ENCODE measurements at places on chromosomes 3 and 15. TPM values are rescaled to one million over a fixed set of nuclear protein-coding genes. Genes with fewer than 3 reads are reported as not detected.

- no peaks in the 10 kb centered on the region for H3K4me1 ChIP-seq
- no peaks in the 10 kb centered on the region for H3K36me3 ChIP-seq
- H3K27ac ChIP-seq = no peak overlapping the region
- no peaks in the 10 kb centered on the region for H3K27me3 ChIP-seq
- no peak for DNase-seq
- no peak overlapping the region for H3K4me3 ChIP-seq
These were observed 70.3 kb upstream of the BBX start for GRCh38 chr3:107452436-107452835.

DNA sequence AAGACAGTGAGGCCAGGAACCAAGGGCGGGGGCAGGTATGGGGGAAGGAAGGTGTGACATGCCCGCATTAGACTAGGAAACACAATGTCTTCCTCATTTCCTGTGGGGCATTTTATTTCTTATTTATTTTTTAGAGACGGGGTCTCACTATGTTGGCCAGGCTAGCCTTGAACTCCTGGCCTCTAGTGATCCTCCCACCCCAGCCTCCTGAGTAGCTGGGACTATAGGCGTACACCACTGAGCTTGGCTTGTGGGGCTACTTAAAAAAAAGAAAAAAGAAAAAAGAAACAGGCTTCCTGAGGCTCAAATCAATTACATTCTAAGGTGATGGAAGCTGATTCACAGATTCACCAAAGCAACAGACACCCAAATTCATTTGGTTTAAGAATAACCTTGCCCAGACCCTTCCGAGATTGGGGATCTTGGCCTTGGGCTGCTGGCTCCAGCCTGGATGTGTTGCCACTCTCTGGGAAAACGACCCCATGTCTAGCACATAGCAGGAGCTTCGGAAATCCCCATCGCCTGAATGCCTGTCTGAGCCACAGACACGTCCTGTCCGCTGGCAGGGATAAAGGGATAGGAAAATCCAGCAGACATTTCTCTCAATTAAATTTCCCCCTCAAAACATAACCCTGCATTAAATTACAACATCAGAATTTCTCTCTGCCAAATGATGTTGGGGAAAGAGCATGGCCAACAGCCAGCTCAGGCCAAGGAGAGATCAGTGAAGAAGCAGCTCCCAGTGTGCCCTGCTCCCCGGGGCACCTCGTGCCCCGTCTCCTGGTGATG lies 13.0 kb downstream of the CPN2 start:
- H3K27ac ChIP-seq = no peak overlapping the region
- no peak for DNase-seq
- no peak overlapping the region for H3K4me3 ChIP-seq
- peaks cover 2% of the 10 kb centered on the region for H3K27me3 ChIP-seq
- no peaks in the 10 kb centered on the region for H3K36me3 ChIP-seq

DNA sequence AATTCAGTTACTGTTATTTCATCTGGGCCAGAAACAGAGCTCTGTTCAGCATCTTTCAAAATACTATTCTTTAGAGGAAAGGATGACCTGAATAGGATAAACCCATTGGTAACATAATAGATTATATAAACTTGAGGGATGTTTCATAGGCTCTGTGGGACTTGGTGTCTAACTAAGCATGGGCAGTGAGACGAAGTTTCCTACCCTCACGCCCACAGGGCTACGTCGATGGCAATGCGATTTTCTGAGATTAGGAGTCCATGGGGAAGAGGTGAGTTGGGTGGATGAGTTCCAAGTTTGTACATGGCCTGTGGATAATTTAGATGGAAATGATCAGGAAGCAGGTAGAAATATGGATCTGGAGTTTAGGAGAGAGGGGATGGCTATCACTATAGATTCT lies 115.2 kb upstream of the TBL1XR1 start:
- no peak overlapping the region for H3K4me3 ChIP-seq
- no peaks in the 10 kb centered on the region for H3K27me3 ChIP-seq
- no peak overlapping the region for H3K27ac ChIP-seq
- no peaks in the 10 kb centered on the region for H3K36me3 ChIP-seq
- no peak for DNase-seq

DNA sequence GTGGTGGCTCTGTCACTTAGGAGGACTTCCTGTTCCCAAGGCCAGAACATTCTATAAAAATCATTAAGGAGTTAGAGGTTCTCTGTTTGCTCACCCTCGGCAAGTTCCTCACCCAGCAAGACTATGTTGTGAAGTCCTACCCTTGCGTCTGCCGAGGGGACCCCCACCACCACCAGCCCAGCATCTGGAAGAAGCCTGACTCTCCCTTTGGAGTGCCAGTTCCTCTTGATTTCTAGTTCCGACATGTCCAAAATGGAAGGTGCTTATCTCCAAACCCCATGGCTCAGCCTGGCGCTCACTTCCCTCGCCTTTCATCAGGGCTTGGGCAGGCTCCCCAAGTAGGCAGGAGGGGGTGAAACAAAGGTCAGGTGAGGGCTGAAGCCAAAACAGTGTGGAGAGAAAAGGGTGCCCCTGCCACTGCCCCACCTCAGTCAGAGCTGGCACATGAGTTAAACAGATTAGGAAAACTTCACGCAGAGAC lies 41.0 kb downstream of the BHLHE40 start:
- H3K27me3 ChIP-seq = no peaks in the 10 kb centered on the region
- no peak for DNase-seq
- H3K4me3 ChIP-seq = no peak overlapping the region
- H3K27ac ChIP-seq = no peak overlapping the region
- H3K36me3 ChIP-seq = no peaks in the 10 kb centered on the region
- H3K4me1 ChIP-seq = no peaks in the 10 kb centered on the region

DNA sequence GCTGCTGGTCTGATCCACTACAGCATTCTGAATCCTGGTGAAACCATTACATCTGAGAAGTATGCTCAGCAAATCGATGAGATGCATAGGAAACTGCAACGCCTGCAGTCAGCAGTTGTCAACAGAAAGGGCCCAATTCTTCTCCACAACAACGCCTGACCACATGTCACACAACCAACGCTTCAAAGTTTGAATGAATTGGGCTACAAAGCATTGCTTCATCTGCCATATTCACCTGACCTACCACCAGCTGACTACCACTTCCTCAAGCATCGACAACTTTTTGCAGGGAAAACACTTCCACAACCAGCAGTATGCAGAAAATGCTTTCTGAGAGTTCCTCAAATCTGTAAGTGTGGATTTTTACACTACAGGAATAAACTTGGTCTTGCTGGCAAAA lies 54.7 kb upstream of the C2CD4B start:
- no peak for DNase-seq
- H3K27me3 ChIP-seq = no peaks in the 10 kb centered on the region
- no peak overlapping the region for H3K27ac ChIP-seq
- H3K4me3 ChIP-seq = no peak overlapping the region
- H3K4me1 ChIP-seq = no peaks in the 10 kb centered on the region

- H3K4me3 ChIP-seq = peak overlapping the region; percentile 96
- H3K36me3 ChIP-seq = peaks cover 5% of the 10 kb centered on the region
- no peaks in the 10 kb centered on the region for H3K4me1 ChIP-seq
- H3K27me3 ChIP-seq = no peaks in the 10 kb centered on the region
These were observed 520 bp downstream of the ZNF654 start for GRCh38 chr3:88059380-88060170.

- no peaks in the 10 kb centered on the region for H3K4me1 ChIP-seq
- H3K36me3 ChIP-seq = no peaks in the 10 kb centered on the region
- H3K4me3 ChIP-seq = peak overlapping the region; percentile 50
- no peak overlapping the region for H3K27ac ChIP-seq
- DNase-seq = no peak
- H3K27me3 ChIP-seq = no peaks in the 10 kb centered on the region
These were observed 1.2 kb downstream of the GABRB3 start for GRCh38 chr15:26771578-26772153.

CCR3 gene
- polyA plus RNA-seq = not detected

Measured in kidney (tissue), 22 donors.